ENCODE measurements at places on chromosomes 2 and 18. TPM values are rescaled to one million over a fixed set of nuclear protein-coding genes. Genes with fewer than 3 reads are reported as not detected.

DNA sequence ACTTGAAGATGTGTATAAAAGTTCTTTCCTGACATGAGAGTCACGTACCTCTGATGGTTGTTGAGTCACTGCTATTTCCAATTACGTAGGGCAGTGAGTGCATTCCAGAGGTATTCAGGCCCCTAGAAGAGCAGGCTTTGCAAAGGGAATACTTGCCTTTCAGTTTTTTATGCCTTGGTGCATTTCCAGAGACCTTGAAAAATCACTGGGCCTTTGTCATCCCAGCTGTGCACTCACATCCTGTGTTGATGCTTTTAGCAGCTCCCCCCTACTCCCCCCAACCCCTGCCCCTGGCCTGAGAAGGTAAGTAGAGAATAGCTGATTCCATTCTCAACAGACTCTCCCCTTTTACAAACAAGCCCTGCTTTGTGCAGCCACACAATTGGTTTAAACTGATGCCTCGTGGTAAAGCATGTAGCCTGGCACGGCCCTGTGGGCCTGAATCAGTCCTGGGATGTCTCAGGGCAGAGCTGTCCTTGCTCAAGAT lies 174.2 kb downstream of the PRPF40A start:
- no peaks in the 10 kb centered on the region for H3K36me3 ChIP-seq
- H3K27me3 ChIP-seq = no peaks in the 10 kb centered on the region
- H3K4me3 ChIP-seq = no peak overlapping the region
- peaks cover 4% of the 10 kb centered on the region for H3K4me1 ChIP-seq
- no peak for DNase-seq
- no peak overlapping the region for H3K27ac ChIP-seq

DNA sequence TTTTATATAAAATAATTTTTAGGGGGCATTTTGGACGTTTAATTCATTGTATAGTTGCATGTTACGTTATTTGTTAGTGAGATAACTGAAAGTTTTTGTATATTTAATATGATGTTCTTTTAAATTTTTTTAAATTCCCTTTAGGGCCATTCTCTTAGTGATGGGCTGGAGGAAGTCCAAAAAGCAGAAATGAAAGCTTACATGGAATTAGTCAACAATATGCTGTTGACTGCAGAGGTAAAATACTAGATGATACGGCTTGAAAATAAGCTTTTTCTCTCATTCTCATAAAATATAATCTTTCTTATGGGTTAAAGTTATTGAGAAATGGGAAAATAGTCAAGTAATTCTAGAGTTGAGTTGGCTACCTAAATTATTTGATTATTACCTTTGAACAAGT lies 58.9 kb downstream of the MTX2 start:
- no peak overlapping the region for H3K4me3 ChIP-seq
- no peaks in the 10 kb centered on the region for H3K27me3 ChIP-seq
- no peak overlapping the region for H3K27ac ChIP-seq
- no peaks in the 10 kb centered on the region for H3K36me3 ChIP-seq
- DNase-seq = no peak
- peaks cover 5% of the 10 kb centered on the region for H3K4me1 ChIP-seq

GRCh38 chr18:58429442-58429841 lies 199.4 kb downstream of the ALPK2 start:
- no peaks in the 10 kb centered on the region for H3K4me1 ChIP-seq
- H3K27me3 ChIP-seq = no peaks in the 10 kb centered on the region
- H3K4me3 ChIP-seq = no peak overlapping the region
- no peak overlapping the region for H3K27ac ChIP-seq

DNA sequence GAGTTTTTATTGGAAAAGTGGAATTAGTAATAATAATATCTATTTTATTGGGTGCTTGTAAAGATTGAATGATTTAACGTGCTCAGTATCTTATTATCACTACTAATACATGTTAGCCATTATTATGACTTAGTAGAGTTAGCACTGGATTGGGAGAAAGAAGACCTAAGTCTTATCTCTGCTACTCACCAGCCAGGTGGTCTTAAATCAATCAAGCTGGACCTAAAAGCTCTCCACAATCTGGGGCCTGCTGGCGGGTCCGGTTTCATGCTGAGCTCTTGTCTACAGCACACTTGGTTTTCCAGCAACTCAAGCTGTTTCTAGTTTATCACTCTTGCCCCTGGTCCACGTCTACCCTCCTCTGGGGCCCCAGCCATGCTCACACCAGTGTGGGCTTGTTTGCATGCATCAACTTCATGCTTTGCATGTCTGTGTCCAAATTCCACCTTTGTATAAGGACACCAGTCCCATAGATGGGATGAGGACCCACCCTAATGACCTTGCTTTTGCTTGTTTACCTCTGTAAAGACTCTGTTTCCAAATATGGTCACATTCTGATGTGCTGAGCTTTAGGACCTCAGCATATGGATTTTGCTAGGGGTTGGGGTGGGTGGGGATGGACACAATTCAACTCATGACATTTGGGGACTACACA lies 363.1 kb downstream of the LPIN1 start:
- no peak for DNase-seq
- H3K27ac ChIP-seq = no peak overlapping the region
- no peak overlapping the region for H3K4me3 ChIP-seq
- no peaks in the 10 kb centered on the region for H3K36me3 ChIP-seq
- no peaks in the 10 kb centered on the region for H3K4me1 ChIP-seq
- H3K27me3 ChIP-seq = no peaks in the 10 kb centered on the region

The TTN gene
- polyA plus RNA-seq = 0.30 TPM

The SGO2 gene
- polyA plus RNA-seq = 1.6 TPM

The TWIST2 gene
- polyA plus RNA-seq = 5.4 TPM

The ST6GAL2 gene
- polyA plus RNA-seq = 4.5 TPM

DNA sequence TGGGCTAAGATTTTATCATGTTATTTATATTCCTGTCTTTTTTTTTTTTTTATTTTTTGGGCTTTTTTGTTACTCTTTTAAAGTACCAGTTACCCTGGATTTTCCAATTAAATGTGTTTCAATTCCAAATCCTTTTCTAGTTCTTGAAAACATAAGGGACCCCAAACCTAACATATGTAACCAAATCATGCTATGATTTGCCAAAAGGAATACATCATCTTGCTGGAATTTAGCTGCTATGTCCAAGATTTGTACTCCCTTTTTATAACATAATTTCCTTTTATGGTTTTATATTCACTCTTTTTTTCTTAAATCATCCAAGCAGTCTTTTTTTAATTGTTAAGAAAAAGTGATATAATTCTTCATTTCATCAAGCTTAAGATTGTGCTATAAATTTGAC lies 60.9 kb upstream of the DSEL start:
- no peaks in the 10 kb centered on the region for H3K36me3 ChIP-seq
- H3K4me1 ChIP-seq = no peaks in the 10 kb centered on the region
- no peak overlapping the region for H3K4me3 ChIP-seq
- H3K27me3 ChIP-seq = no peaks in the 10 kb centered on the region
- no peak overlapping the region for H3K27ac ChIP-seq

GRCh38 chr2:100483895-100484294 lies 13.6 kb downstream of the NMS start:
- no peak overlapping the region for H3K27ac ChIP-seq
- no peaks in the 10 kb centered on the region for H3K36me3 ChIP-seq
- no peak overlapping the region for H3K4me3 ChIP-seq

DNA sequence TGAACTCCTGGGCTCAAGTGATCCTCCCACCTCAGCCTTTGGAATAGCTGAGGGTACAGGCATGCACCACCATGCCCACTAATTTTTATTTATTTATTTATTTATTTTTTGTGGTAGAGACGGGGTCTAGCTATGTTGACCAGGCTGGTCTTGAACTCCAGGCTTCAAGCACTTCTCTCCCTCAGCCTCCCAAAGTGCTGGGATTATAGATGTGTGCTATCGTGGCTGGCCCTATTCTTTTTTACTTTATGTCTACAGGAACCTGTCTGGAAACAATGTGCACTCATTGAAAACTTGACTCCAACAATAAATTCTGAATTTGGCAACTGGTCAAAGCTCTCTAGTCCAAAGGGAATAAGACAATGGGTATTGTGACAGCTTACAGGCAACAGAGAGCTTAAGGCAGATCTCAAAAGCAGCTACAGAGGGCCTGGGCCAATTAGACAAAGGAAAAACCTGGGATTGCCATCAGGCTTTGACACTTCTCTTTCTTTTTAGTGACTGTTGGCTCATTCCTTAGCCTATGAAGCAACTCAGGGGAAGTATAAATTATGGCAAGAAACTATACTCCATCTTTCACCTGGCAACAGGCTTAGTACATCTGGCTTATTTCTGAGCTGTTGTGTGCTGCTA lies 55.1 kb upstream of the RAPGEF4 start:
- no peak overlapping the region for H3K27ac ChIP-seq
- DNase-seq = no peak
- no peak overlapping the region for H3K4me3 ChIP-seq
- H3K4me1 ChIP-seq = no peaks in the 10 kb centered on the region

- H3K27me3 ChIP-seq = no peaks in the 10 kb centered on the region
- H3K36me3 ChIP-seq = peaks cover 2% of the 10 kb centered on the region
- H3K27ac ChIP-seq = no peak overlapping the region
- no peak overlapping the region for H3K4me3 ChIP-seq
- H3K4me1 ChIP-seq = no peaks in the 10 kb centered on the region
Observed at GRCh38 chr2:120150040-120150482, 73.1 kb downstream of the TMEM185B start.

The SERPINB3 gene
- polyA plus RNA-seq = 0.18 TPM

DNA sequence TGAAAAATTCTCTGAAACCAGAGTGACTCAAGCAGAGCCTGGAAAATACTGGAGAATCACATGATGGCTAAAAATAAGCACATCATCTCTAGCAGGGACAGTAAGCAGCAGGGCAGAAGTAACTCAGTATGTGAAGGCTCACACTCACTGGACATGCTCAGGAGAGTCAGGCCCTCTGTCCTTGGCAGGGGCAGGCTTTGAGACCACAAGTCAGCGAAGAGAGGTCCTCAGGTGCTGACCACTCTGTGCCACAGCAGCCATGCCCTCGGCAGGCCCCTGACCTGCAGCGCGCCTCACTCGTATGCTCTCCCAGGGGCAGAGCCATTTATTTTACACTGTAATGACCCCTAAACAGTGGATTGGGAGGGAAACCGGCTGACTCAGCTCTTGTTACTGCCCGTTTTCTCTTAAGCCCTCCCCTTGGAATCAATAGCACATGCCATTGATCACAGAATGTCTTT lies 76.8 kb downstream of the MAPRE2 start:
- no peaks in the 10 kb centered on the region for H3K36me3 ChIP-seq
- H3K4me1 ChIP-seq = peaks cover 8% of the 10 kb centered on the region
- no peaks in the 10 kb centered on the region for H3K27me3 ChIP-seq
- no peak overlapping the region for H3K4me3 ChIP-seq
